ENCODE measurements at places on chromosomes 2 and 18.
A peak's percentile ranks its signal among the peaks of the same experiment; 100 is the strongest.

GRCh38 chr2:28702415-28702861 lies 49.2 kb upstream of the PPP1CB start:
- DNase-seq: no peak

DNA sequence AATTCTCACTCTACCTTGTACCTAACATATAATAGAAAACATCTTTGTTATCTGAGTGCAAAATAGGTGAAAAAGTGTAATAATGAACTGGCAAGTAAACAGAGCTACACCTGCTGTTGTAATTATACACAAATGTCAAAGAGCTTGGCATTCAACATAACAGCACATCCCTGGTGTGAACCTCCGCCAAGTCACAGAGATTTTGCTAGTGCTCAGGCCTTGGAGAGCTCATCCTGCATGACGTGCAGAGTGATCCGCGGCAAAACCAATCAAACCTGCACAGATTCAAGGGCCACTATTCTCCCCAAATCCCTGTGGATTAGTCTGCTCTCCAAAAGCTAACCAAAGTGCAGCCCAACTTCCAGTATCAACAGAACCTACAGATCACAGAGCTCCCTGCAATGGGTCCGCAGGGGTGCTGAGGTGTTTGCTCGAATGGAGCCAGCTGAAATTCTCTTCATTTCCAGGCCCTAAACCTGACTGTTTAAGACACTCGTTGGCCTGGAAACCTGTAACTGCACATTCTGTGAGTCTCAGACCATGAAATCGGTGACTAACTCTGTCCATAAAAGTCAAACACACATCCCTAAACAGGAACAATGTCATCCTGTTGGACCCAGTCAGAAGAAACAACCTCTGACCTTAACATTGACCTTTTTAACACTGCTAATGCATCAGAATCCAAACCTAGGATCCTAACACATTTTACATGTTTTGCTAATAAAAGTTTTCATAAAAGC lies 111.8 kb downstream of the EPB41L3 start:
- DNase-seq: no peak

DNA sequence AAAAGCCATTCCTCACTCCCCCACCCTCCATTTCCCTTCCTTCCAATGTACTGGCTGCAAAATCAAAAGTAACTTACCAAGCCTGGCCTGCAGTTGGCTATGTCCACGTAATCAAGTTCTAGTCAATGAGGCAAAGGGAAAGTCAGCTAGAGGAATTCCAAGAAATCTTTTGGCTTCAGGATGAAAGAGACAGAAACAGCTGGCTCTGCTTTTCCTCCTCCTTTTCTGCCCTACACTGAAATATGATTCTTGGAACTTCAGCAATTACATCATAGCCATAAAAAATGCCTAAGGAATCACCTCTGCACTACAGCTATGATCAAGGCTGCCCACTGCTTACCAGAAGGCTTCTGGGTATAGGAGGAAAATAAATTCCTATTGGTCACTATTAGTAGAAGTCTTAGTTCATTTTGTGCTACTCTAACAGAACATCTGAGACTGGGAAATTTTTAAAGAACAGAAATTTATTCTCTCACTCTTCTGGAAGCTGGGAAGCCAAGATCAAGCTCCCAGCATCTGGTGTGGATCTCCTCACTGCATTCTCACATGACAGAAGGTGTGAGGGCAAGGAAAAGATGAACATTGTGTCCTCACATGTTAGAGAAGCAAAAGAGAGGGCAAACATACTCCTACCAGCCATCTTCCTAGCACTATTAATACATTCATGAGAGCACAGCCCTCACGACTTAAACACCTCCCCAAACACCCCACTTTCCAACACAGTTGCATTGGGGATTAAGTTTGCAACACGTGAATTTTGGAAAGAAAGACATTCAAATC lies 219.9 kb downstream of the TMX3 start:
- DNase-seq: peak; percentile 90

GRCh38 chr2:48713647-48714046 lies 41.9 kb downstream of the LHCGR start:
- no peak for DNase-seq

- no peak for DNase-seq
Measured at GRCh38 chr2:102510791-102511575, 38.0 kb downstream of the SLC9A4 start.

DNA sequence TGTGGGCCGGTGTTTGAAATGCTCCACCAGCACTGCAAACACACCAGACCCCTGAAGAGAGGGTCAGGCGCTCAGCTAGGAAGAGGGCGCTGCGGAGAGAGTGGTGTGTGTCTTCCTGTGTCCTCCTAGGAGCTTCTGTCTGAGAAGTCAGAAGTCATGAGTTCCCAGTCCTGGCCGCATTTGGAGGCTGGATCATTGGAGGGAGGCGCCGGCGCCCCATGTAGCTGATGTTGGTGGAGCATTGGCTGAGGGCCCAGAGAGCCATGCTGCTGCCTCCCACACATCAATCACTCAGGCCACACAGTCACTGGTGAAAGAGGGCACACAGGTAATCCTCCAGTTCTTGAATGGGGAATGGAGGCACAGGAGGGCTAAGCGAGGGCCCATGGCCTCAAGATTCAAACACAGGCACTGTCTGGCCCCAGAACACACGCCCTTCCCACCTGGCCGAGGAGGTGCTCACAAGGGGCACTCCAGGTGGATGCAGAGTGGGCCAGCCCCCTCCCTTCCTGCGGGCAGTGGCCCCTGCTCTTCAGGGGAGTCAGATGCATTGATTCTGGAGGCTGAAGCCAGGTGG lies 66.3 kb downstream of the RRM2 start:
- no peak for DNase-seq

- no peak for DNase-seq
Measured at GRCh38 chr18:42229211-42230210, 274.5 kb downstream of the PIK3C3 start.

DNA sequence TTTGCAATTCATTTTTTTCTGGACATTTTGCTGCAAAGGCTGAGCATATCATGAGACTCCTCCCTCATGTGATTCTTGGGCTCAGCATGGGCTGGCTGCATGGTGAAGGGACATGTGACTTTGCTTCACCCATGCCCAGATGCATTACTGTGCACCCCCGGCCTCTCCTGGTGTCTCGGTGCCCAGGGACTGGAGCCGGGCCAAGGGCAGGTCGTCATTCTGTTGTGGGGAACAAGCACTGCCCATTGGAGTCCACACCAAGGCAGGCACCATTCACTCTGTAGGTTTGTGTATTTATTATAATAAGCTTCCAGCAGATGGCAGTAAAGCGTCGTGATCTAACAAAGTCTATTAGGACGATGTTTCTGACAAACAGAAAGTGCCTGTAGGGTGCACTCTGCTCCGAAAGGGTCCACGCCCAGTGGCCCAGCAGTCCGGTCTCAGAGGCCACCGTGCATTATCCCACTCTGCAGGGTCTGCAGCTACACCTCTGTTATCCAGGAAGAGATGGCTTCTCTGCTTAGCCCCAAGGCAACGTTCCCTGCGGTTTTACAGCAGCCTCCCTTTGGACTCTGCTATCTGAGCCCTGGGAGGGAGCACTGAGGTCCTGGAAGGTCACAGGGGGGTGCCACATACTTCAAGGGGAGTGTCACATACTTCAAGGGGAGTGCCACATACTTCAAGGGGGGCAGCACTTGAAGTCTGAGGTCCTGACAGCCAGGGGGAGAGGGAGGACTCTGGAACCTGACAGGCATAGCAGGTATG lies 219.6 kb downstream of the TSN start:
- DNase-seq: peak; percentile 62

DNA sequence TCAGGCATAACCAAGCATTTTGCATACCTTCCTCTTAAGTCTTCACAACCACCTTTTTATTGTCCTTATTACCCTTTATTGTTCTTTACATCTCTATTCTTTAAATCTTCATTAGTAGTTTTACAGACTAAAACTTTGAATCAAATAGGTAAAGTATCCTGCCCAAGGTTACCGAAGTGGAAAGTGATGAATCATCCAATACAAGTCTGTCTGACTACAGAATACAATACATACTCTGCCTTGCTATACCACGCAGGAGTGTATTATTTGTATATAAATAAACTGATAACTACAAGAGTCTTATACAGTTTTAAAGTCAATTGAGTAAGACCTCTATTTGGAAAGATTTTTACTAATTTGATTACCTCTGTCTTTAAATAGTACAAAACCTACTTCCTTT lies 196.0 kb downstream of the ZEB2 start:
- no peak for DNase-seq

DNA sequence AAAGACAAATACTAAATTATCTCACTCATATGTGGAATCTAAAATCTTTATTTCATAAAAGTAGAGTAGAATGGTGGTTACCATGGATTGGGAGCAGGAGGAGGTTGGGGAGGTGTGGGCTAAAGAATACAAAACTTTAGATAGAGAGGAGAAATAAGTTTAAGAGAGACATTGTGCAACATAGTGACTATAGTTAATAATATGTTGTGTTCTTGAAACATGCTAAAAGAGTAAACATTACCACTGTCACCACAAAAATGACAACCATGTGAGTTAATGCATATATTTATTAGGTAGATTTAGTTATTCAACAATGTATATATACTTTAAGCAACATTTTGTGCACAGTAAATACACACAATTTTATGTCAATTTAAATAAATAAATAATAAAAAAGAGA lies 128.5 kb upstream of the COL3A1 start:
- no peak for DNase-seq

DNA sequence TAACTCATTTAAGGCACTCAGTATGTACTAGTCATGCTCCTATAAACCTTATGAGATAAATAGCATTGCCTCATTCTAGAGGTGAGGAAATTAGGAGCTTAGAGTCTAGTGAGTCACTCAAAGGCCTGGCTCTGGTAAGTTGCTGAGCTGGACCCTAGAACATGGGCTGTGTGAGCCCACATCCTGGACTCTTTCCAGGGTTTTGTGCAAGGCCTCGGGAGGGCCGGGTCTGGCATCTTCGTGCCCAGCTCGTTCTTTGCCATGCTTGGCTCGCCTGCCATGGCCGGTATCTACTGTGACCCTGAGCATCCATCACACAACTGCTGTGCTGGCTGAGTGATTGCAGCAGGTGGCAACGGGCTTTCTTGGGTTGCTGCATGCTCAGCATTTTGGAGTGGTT lies 168.0 kb downstream of the LPIN1 start:
- peak; percentile 30 for DNase-seq

DNA sequence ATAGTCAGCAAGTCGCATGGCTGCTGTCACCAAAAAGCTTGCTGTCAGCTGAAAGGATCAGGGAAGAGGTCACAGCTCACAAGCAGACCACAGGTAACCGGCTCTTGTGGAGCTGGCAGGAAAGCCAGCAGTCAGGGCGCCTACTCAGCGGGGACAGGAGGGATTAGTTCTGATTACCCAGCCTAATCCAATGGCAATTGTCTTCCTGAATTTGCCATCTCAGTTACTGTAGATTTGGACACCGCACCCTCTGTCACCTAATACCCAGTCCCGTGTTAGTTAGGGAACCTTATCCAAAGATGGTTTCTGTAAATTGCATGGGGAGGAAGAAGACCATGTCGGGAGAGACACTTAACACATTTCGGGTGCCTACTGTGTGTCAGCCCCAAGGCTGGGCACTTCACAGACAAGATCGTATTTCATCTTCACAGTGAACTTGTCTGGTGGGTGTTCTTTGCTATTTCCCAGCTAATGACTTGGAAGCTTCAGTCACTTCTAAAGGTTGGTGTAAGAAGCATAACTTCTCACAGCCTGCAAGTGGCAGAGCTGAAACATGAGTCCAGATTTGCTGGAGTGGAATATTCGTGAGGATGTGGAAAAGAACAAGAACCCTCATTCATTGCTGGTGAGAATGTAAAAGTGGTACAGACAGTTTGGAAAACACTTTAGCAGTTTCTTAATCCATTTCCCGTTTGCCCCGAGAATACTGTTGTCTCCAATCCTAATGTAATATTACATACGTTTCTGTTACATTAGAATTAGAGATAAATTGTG lies 9.9 kb downstream of the ALPK2 start:
- DNase-seq: no peak

DNA sequence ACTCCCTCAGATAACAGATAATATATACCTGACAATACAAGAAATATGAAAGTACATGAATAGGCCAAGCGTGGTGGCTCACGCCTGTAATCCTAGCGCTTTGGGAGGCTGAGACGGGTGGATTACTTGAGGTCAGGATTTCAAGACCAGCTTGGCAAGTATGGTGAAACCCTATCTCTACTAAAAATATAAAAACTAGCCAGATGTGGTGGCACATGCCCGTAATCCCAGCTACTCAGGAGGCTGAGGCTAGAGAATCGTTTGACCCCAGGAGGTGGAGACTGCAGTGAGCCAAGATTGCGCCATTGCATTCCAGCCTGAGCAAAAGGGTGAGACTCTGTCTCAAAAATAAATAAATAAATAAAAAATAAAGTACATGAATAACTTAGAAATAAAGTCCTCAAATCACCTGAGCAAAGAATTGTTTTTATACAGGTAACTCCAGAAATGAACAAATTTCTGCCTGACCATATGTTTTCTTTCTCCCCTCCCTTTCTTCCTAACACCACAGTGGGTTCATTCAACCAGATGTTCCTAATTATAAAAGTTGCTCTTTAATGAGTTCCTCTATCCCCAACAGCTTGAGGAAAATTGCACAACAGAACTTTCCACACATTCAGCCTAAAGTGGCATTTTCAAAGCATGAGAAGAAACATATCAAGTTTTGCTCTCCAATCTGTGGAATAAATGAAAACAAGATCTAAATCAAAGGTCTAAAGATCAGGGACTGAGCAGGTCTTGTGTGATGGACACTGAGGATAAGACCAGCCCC lies 33.6 kb upstream of the AP1S3 start:
- no peak for DNase-seq

DNA sequence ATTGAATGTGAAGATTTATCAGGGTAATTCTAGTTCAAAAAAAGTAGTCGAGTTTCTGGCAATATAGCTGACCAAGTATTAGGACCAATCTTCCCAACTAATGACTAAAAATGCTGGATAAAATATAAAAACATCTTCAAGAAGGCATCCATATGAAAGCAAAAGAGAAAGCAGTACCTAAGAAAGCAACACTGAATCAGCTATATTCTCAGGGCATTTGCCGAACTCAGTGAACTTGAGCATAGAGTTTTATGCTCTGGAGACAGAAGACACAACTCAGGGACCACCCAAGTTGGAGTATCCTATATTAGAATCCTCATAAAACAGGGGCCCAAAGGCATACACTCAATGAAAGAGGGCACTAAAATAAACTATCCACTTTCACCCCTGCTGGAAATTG lies 103.7 kb upstream of the HNRNPA3 start:
- no peak for DNase-seq

DNA sequence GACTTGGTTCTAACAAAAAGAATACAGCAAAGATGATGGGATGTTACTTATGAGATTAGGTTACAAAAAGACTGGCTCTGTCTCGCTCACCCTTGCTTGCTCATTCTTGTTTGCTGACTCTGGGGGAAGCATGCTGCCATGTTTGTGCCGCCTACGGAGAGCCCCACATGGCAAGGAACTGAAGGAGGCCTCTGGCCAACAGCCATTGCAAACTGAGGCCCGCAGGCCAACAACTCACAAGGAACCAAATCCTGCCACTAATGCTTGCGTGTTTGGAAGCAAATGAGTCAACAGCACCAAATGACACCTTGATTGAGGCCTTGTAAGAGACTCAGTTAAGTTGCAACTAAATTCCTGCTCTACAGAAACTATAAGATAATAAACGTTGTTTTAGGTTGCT lies 297.6 kb upstream of the STON1 start:
- no peak for DNase-seq

Data from HCEC 1CT (cell line).